ENCODE measurements at places on chromosomes 2 and 18.

DNA sequence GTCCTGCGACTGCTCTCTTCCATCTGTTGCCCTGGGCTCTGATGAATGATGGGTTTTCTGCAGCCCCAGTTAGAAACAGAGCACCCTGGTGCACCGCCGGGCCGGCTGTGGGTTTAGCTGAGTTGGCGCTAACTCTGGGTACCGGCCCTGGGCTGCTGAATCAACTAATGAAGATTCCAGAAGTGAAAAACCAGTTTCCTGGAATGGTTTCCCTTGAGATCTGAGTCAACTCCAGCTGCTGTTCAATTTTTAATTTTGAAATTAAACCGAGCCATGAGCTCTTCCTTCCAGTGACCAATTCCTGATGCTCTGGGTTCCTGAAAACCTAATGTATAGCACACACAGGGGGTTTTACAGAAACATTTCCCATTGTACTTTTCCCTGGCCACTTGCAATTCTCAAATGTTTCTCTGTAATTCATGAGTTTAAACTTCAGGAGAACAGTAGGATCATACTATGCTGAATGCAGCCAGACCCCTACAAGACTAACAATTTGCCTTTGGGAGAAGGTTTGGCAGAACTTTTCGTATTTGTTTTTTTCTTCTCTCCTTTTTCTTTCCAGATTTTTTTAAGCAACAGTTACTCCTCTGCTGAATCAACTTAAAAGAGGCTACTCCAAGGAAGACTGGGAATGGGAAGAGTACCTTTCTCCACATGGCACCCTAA lies 5.5 kb downstream of the COL6A3 start:
- DNase-seq = no peak

DNA sequence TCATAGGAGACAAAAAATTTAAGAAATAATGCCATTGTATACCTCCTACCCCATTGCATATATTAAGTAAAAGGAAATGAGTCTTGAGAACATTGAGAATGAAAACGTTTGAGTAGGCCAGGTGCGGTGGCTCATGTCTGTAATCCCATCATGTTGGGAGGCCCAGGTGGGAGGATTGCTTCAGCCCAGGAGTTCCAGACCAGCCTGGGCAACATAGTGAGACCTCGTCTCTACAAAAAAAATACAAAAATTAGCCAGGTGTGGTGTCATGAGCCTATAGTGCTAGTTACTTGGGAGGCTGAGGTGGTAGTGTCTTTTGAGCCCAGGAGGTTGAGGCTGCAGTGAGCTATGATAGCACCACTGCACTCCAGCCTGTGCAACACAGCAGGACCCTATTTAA lies 107.7 kb upstream of the MGAT5 start:
- DNase-seq = no peak

GRCh38 chr2:74924463-74925265 lies 33.8 kb upstream of the POLE4 start:
- no peak for DNase-seq

GRCh38 chr2:106800976-106801655 lies 84.9 kb downstream of the ST6GAL2 start:
- DNase-seq = no peak

DNA sequence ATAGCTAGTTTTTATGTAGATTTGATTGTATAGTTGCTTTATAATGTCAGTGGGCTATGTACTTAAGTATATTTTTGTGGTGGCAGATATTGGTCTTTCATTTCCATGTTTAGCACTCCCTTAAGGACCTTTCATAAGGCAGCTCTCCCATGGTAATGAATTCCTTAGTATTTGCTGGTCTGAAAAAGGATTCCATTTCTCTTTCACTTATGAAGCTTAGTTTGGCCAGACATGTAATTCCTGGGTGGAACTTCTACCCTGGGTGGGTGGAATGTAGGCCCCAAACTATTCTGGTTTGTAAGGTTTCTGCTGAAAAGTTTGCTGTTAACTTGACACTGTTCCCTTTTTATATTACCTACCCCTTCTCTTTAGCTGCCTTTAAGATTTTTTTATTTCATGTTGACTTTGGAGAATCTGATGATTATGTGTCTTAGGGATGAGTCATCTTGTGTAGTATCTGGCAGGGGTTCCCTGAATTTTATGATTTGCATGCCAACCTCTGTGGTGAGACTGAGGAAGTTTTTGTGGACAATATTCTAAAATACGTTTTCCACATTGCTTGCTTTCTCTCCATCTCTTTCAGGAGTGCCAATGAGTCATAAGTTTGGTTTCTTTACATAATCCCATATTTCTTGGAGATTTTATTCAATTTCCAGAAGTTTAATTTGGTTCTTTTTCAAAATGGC lies 65.4 kb upstream of the VRK2 start:
- no peak for DNase-seq

All from NCI-H1417 (cell line).